ENCODE measurements at places on chromosomes 12 and 14.

DNA sequence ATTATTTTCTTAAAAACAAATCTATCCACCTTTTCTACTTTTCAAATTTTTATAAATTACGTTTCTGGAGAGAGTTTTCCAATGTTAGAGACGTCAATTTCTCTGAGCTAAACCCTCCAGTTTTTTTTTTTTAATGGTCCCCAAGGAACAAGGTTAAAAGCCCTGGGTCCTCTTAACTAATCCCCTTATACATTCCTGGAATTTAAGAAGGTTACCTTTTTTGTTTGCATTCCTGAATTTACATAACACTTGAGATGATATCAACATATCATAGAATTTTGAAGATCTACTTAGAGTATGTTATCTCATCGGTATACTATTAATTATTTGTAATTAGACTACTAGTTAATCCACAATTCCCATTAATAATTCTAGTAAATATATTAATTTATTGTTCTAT lies 662.2 kb upstream of the LRFN5 start:
- DNase-seq = no peak

GRCh38 chr12:109553483-109553882 lies 19.8 kb downstream of the MMAB start:
- DNase-seq = no peak

- no peak for DNase-seq
These were observed 412 bp upstream of the TEP1 start for GRCh38 chr14:20413744-20414082.

DNA sequence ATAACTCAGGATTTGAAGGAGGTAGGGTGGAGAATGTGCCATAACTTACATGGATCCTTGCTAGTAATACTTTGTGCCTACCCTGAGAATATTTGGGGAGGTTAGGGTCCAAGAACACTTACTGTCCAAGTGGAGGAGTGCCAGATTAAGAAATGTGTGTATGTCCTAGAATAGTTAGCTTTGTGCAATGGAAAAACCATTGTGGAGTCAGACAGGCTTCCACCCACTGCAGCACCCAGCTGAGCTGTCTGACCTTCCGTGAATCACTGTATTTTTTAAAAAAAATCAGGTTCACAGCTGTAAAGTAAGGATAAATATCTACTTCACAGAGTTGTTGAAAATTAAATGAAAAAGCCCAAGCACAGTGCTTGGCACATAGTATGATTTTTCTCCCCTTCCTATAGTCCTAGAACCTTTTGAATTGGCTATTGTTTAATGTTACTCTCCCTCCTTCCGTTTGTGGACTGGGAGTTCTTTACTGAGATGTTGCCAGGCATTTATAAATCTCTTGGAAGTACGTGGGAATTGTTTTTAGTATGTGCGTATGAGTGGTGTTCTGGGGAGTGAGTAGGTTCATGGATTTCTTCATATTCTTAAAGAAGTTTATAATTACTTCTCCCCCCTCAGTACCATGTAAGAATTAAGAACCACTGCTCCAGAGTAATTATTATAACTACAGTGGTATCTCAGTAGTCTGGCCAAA lies 9.2 kb downstream of the RAB21 start:
- DNase-seq = no peak

All from KG1 (cell line).